Heart right ventricle (tissue), 16 donors: ENCODE measurements at places on chromosomes 12 and 14.

- peaks cover 3% of the 10 kb centered on the region for H3K4me1 ChIP-seq
- H3K27me3 ChIP-seq: no peaks in the 10 kb centered on the region
- H3K4me3 ChIP-seq: no peak within 1 kb of the TSS
- H3K27ac ChIP-seq: no peak within 1 kb of the TSS
- H3K36me3 ChIP-seq: no peaks in the 10 kb centered on the region
These were observed at the start of gene RNASE8 for GRCh38 chr14:21057803-21058675. RNASE8 (plus strand) TSS chr14:21057822; CDS start chr14:21057893, 71 bp downstream.

DNA sequence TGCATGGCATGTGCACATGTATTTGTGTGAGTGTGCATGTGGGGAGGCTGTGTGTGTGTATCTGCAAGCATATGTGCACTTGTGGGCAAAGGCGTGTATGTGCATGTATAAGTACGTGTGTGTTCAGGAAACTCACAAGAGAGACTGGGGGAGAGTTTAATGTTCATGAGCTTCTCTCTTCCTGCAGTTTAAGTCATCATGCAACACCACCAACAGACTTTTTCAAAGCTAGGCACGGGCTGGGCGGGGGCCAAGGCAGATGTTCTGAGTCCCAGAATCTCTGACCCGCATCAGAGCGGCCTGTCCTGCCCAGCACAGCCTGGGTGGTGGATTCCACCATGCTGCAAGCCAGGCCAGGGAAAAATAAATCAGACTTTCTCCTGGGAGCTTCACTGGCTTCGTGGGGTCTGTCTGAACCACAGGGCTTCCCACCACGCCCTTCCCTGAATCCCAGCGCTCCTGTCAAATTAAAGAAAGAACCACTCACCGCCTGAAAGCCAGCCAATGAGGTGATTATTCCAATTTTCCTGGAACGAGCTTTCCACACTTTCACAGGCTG lies 75.7 kb downstream of the PITPNM2 start:
- no peak overlapping the region for H3K4me3 ChIP-seq
- H3K27me3 ChIP-seq: no peaks in the 10 kb centered on the region
- H3K27ac ChIP-seq: peak overlapping the region; percentile 30
- peaks cover 70% of the 10 kb centered on the region for H3K4me1 ChIP-seq
- H3K36me3 ChIP-seq: no peaks in the 10 kb centered on the region

DNA sequence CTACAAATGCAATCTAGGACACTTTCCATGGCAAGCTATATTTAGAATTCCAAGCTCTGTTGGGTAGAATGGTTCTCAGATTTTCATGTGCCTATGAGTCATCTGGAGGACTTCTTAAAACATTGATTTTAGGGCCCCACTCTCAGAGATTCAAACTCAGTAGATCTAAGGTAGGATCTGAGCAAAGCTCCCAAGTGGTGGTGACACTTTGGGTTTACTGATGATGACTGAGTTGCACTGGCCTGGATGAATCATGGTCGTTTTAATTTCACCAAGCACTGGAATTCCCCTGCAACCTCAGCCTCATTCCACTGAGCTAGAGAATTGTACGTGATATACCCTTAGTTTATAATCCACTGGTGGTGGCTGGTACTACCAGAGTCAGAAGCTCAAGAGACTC lies 86.5 kb downstream of the PPM1H start:
- peaks cover 65% of the 10 kb centered on the region for H3K4me1 ChIP-seq
- no peak overlapping the region for H3K4me3 ChIP-seq
- H3K27me3 ChIP-seq: no peaks in the 10 kb centered on the region
- H3K36me3 ChIP-seq: no peaks in the 10 kb centered on the region

DNA sequence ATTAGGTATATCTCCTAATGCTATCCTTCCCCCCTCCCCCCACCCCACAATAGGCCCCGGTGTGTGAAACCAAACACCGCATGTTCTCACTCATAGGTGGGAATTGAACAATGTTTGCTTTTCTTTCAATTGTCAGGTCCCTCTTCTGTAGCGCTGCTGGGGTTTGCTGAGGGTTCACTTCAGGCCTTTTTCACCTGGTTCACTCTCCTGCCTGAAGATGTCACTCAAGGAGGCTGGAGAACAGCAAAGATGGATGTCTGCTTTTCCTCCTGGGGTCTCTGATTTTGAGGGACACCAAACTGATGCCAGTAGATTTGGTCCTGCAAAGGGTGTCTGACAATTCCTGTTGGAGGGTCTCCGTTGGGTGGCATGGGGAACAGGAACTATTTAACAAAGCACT lies 35.8 kb downstream of the KLRK1 start:
- DNase-seq: no peak
- H3K27ac ChIP-seq: no peak overlapping the region
- H3K27me3 ChIP-seq: no peaks in the 10 kb centered on the region

DNA sequence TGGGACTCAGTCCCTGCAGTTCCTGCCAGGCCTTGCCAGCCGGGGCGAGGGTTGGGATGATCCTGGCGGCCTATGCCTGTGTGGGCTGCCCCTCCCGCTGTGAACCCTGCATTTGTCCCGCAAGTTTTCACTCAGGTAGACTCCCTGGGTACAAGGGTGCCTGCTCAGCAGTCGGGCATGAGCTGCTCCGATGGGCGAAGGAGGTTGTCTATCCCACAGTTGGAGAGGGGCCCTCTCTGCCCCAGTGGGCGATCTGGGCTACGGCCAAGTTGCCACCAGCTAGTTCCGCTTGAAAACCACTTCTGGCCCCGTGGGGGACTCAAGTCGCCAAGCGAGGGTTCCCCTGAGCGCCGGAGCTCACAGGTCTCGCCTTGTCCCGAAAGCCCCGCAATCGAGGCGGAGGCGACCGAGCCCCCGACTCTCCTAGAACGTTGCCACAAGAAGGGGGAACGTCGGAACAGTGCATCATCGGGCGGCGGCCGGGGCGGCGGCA lies 365 bp upstream of the TPI1 start:
- H3K27ac ChIP-seq: peak overlapping the region; percentile 100
- H3K4me3 ChIP-seq: peak overlapping the region; percentile 98
- peaks cover 47% of the 10 kb centered on the region for H3K4me1 ChIP-seq
- no peaks in the 10 kb centered on the region for H3K27me3 ChIP-seq
- no peak for DNase-seq

DNA sequence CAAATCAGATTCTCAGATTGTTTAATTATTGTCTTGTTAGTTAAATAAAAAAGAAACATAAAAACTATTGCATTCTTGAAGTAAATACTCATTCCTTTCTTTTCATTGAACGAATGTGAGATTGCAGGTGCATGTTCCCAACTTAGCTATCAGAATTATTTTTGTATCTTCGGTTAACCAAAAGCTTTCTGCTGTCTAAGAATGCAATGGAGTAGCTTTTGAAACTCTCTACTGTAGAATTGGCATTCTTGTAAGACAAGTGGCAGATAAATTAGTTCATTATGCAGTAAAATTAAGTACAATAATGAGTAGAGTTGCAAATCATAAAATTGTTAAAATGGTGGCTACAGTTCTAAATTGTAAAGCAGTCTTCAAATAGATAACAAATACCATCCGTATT lies 298.1 kb downstream of the ACSS3 start:
- H3K27ac ChIP-seq: no peak overlapping the region
- H3K27me3 ChIP-seq: no peaks in the 10 kb centered on the region
- DNase-seq: no peak

DNA sequence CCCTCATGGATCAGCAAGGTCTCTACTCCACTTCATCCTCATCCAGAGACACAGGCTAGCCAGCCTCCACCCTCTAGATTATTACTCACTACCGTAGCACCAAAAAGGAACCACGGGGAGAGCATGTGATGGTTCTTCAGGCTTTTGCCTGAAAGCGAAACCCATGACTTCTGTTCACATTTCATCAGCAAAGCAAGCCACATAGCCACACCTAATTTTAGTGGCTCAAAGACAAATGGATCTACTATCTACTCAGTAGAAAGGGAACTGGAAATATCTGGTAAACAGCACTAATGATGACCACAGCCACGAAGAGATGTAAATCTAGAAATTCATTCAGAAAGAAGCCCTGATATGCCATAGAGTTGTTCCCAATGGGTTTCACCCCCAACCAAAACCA lies 51.4 kb downstream of the VCPKMT start:
- H3K27ac ChIP-seq: no peak overlapping the region
- no peaks in the 10 kb centered on the region for H3K27me3 ChIP-seq
- H3K4me1 ChIP-seq: peaks cover 14% of the 10 kb centered on the region
- no peak overlapping the region for H3K4me3 ChIP-seq
- DNase-seq: peak; percentile 26
- no peaks in the 10 kb centered on the region for H3K36me3 ChIP-seq

DNA sequence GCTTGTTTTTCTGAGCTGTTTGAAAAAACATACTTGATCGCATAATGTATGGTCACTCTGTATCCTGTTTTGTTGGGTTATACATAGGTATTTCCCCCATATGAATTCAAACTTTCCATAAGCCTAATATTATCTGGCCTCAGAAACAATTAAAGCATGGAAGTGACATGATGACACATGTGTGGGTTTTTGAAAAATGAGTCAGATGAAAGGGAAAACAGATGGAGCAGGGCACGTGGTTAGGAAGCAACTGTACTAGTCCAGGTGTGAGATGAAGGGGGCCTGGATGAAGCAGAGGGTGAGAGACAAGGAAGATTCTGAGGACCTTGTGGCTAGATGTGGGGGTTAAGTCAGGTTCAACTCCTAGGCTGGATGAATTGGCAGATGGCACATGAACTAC lies 92.7 kb upstream of the DNM1L start:
- DNase-seq: no peak
- H3K27me3 ChIP-seq: no peaks in the 10 kb centered on the region
- peaks cover 62% of the 10 kb centered on the region for H3K36me3 ChIP-seq
- H3K4me3 ChIP-seq: no peak overlapping the region
- H3K27ac ChIP-seq: no peak overlapping the region

- no peaks in the 10 kb centered on the region for H3K4me1 ChIP-seq
- DNase-seq: no peak
- H3K4me3 ChIP-seq: no peak overlapping the region
- no peak overlapping the region for H3K27ac ChIP-seq
These were observed 213.7 kb downstream of the CCDC59 start for GRCh38 chr12:82144505-82144904.

DNA sequence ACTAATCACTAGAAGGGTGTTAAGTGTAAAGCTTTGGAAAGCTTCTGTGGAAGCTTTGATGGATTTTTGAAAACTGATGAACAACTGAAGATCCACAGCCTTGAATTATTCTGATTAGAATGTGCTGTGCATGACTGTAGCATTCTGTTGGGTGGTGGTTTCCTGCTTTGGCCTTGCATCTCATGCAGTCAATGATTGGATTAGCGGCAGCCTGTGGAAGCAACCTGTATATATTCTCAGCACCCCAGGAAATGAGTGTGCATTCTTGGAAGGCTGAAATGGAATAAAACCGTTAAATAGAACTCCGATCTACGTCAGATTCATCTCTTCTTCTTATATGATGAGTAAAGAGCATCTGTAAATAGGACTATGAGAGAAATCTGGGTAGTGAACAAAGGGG lies 120.2 kb downstream of the SLC16A7 start:
- no peaks in the 10 kb centered on the region for H3K36me3 ChIP-seq
- H3K27ac ChIP-seq: no peak overlapping the region
- H3K27me3 ChIP-seq: no peaks in the 10 kb centered on the region
- H3K4me1 ChIP-seq: no peaks in the 10 kb centered on the region

DNA sequence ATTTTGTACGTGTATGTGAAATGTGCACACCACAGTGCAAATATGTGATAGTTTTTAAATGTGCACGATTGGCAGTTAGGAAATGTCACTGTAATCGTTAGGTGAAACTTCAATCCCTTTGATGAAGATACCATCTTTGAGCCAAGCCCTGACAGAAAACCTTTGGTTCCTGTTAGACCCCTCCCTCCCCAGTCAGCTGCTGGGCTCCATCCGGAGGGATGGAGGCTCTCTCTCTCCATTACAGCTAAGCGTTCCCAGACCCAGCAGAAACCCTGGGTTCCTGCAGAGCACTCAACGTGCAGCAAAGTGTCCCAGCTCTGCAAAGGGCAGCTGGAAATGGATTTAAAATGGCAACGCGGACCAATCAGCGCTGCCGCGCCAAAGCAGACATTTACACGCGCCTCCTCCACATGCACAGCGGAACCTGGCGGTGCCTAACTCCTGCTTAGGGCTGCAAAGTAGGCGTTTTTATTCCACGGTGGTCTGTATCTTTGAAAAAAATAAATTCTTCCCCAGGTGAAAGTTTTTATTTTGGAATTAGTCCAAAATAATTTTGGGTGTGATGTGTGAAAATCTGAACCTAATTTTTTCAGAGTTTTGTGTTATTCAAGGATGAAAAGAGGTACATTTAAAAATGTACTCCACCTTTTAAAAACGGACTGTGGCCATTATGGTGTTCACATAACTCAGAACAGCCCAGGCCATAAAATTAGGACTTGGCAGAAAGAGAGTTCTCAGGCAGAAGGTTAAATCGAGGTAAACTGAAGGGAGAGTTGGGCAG lies 1.4 kb upstream of the HMGA2 start:
- no peak overlapping the region for H3K27ac ChIP-seq
- H3K4me3 ChIP-seq: peak overlapping the region; percentile 59
- H3K36me3 ChIP-seq: no peaks in the 10 kb centered on the region

DNA sequence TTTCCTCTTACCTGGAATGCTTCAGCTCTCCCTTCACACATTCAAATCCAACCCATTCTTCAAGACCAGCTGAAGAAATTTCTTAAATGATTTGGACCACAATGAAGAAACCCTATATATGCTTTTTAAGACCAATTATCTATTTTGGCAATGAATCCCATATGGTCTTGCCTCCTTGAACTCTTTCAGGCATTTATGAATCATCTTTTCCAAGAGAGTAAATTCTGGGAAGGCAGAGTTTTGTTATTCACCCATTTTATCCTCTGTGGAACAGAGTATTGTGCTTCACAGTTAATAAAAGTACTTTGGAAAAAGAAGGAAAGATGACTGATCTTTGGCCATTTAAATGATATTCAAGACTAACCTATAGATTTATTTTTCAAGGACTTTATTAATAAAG lies 14.0 kb downstream of the GIT2 start:
- H3K4me3 ChIP-seq: no peak overlapping the region
- H3K27ac ChIP-seq: no peak overlapping the region
- H3K4me1 ChIP-seq: no peaks in the 10 kb centered on the region
- H3K27me3 ChIP-seq: no peaks in the 10 kb centered on the region
- peaks cover 10% of the 10 kb centered on the region for H3K36me3 ChIP-seq
- no peak for DNase-seq

GRCh38 chr14:91249841-91250616 lies 5.5 kb upstream of the GPR68 start:
- no peaks in the 10 kb centered on the region for H3K36me3 ChIP-seq
- no peak for DNase-seq
- no peak overlapping the region for H3K4me3 ChIP-seq
- H3K4me1 ChIP-seq: peaks cover 9% of the 10 kb centered on the region
- no peaks in the 10 kb centered on the region for H3K27me3 ChIP-seq

- no peaks in the 10 kb centered on the region for H3K4me1 ChIP-seq
- no peak for DNase-seq
These were observed 147.6 kb downstream of the BRMS1L start for GRCh38 chr14:35973770-35974169.

DNA sequence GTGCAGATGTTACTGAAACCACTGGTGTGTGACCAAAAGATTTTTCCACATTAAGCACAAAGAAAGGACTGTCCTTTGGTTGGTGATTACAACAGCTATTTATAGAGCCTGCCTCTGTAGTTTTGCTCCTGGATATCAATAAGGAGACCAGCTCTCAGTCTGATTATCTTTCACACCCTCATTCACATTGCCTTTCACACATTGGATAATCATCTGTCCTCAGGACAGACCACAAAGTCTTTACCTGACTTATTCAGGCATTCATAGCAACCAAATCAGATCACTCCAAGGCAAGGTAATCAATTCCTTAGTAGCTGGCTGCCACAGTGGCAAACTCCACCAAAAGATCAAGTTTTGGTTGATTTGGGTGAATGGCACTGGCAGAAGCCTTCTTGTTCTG lies 59.6 kb upstream of the CPSF6 start:
- no peak overlapping the region for H3K27ac ChIP-seq
- H3K27me3 ChIP-seq: no peaks in the 10 kb centered on the region
- H3K4me3 ChIP-seq: no peak overlapping the region
- no peaks in the 10 kb centered on the region for H3K36me3 ChIP-seq

GRCh38 chr12:52920937-52921336 lies 16.1 kb upstream of the KRT8 start:
- H3K36me3 ChIP-seq: no peaks in the 10 kb centered on the region
- H3K4me3 ChIP-seq: no peak overlapping the region
- no peak for DNase-seq
- H3K27ac ChIP-seq: no peak overlapping the region
